ENCODE measurements at places on chromosomes 4 and X.

GRCh38 chr4:172786039-172786792 is 382.4 kb upstream of the GALNT7 start:
- no peak for DNase-seq

GRCh38 chr4:94519019-94519418 is 67.3 kb downstream of the PDLIM5 start:
- no peak for DNase-seq

- no peak for DNase-seq
These were observed 35.1 kb downstream of the BCOR start for GRCh38 chrX:40062525-40063155.

GRCh38 chr4:111770514-111770913 is 374.7 kb upstream of the FAM241A start:
- no peak for DNase-seq

DNA sequence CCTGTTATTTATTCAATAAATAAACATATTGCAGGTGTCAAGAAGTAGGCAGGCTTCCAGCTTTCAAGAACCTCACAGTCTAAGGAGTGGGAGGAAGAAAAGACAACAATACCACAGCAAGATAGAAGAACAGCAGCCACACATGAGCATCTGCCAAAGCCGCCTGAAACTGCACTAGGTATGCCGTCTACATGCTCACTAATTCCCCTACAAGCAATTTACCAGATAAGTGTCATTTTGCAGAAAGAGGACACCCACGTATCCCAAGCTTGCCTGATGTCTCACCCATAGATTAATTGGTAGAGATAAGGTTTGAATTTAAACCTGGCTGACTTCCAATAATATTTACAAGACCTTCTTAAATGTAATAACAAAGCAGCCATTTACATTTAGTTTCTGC is 439.4 kb upstream of the CPEB2 start:
- no peak for DNase-seq

DNA sequence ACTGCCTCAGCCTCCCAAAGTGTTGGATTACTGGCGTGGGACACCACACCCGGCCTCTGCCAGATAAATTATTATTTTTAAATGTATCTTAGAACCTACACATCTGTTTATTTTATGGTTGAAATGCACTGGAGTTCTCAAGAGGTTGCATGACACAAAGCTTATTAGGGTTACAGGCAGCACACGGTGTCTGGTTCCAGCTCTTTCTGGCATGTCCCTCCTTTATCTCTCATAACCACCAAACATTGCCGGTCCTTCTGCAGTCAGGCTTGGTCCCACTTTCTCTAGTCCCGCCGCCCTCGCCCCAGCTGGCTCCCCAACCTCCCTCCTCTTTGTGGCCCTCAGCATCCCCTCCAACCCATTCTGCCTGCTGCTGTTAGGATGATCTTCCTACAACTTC is 39.7 kb upstream of the SPRY1 start:
- DNase-seq: no peak

- DNase-seq: no peak
These were observed 109.8 kb downstream of the HMX1 start for GRCh38 chr4:8761824-8762205.

GRCh38 chr4:70571772-70572171 is 20.3 kb upstream of the AMBN start:
- no peak for DNase-seq

GRCh38 chrX:150635952-150636351 is 57.2 kb upstream of the MTMR1 start:
- DNase-seq: no peak
